ENCODE measurements at places on chromosomes 16 and 17.

DNA sequence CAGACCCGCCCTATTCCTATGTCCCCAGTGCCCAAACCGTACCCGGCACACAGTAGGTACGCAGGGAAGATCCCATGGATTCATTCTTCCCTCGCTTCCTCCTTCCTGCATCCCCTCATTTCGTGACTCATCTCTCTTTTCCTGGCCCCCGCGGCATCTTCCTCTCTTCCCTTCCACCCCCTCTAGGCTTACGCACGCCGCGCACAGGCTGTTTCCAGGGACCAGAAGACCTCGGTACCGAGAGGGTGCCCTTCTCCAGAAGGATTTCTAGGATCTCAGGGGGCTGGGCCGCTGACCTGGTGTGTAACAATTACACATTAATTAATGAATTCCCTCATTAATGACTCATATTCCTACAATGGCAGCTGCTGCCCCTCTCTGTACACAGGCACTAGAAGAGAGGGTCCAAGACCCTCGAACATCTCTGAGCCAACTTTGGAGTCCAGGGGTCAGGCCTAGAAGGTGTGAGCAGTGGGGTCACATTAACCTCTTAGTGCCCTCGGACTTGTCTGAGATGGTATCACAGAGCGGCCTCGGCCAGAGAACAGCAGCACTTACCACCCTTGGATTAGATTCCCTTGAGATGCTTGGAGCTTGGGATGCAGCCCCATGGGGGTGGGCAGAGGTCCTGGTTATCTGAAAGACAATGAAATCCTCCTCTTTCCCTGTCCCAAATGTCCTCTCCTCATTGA lies 16.8 kb upstream of the PLLP start:
- no peak for DNase-seq

- no peak for DNase-seq
Measured at GRCh38 chr17:70365091-70365583, 195.8 kb downstream of the KCNJ2 start.

DNA sequence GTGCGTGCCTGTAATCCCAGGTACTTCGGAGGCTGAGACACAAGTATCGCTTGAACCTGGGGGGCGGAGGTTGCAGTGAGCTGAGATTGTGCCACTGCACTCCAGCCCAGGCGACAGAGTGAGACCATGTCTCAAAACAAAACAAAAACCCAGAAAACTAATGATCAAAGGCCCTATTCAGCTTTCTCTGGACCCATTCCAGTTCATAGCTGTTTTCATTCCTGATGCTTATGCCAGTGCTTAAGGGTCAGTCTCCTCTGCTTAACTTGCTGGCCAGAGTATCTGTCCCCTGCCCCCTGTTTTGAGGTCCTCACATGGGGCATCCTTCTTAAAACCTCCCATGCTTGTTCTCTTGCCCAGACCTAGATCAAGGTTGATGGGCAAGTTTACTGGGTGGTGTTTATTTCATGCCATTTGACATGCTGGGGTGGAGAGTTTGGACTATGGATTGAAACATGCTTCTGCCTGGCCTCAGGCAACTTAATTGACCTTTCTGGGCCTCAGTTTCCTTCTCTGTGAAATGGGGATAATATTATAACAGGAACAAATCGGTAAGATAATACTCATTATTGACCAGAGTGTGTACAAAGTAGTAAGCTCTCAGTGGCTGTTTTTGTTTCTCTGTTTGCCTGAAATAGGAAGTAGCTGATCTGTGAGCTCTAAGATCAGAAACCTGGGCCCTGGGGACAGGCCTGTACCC lies 369.8 kb downstream of the CPPED1 start:
- no peak for DNase-seq

DNA sequence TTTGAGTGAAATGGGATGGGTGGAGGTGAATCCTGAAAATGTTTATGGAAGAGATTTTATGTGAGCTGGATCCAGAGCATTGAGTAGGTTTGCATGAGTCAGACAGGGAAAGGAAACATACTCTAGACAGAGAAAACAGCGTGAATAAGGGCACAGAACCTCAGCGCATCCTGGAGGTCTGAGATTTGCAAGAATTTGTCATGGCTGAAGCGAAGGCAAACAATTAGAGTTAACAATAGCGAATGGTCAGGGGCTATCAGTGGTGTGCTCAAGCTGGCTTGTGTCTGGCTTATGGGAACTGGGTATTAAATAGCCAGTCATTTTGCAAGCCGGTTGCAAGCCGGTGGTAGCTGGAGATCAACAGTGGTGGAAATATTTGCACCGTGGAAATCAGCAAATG lies 36.4 kb downstream of the MAP2K6 start:
- DNase-seq: no peak
